ENCODE measurements at places on chromosomes 7 and 10. TPM values are rescaled to one million over a fixed set of nuclear protein-coding genes. Genes with fewer than 3 reads are reported as not detected.

Gene OPN1SW
- not detected for total RNA-seq

Gene ASB15
- total RNA-seq: not detected

Gene SORCS3
- total RNA-seq: not detected

Gene PODXL
- 0.59 TPM for total RNA-seq

Gene AZGP1
- 0.64 TPM for total RNA-seq

Gene LRRD1
- not detected for total RNA-seq

Gene AKR1C2
- 0.44 TPM for total RNA-seq

Gene ZDHHC16
- total RNA-seq: 30.5 TPM

Gene AKR1E2
- total RNA-seq: not detected

Gene ARHGEF35
- 9.7 TPM for total RNA-seq

Gene PNLIPRP3
- total RNA-seq: not detected

Gene ZNF33A
- total RNA-seq: 17.7 TPM

Gene BHLHA15
- 2.4 TPM for total RNA-seq

Gene C10orf53
- not detected for total RNA-seq

Gene NEBL
- total RNA-seq: 0.08 TPM

Gene TMEM225B
- total RNA-seq: 0.26 TPM

Gene VWC2
- total RNA-seq: not detected

Gene TRPV5
- not detected for total RNA-seq

GRCh38 chr10:97163181-97163580 lies 22.6 kb downstream of the SLIT1 start:
- no peak for DNase-seq

DNA sequence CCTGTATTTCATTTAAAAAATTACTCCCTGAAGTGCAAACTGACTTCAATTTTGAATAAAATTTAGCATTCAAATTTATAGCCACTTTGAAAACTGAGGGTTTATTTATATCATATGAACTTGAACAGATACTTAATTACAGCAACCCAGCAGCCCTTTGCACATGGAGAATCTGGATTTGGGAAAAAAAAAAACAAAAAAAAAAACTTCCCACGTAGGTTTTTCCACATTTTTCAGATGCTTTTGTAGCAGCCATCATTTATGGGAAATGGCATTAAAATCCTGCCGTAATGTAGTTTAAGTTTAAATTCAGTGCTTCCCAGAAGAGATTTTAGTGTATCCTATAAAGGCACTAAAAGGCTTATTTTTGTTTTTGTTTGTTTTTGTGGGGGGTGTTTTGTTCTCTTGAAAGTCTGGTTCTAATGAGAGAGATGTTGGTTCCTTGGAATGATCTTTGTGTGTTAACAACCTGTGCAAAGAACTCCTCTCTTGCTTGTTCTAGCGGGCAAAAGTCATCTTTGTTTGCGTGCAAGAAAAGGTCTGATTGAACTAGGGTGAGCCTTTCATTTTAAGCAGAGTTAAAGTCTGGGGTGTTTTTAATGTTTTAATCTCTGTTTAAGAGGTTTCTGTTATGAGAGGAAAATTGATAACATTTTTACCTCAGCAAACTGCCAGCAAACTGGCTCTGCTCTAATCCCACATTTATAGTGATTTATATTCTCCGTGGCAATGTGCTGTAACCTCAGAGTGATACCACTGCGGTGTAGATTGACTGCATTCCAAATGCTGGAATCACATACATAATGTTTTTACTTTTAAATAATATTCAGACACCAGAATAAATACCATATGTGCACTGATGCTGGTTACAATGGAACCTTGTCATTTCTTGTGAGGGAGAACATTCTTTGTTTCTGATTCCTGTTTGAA lies 105.5 kb downstream of the WNT2 start:
- DNase-seq: no peak

DNA sequence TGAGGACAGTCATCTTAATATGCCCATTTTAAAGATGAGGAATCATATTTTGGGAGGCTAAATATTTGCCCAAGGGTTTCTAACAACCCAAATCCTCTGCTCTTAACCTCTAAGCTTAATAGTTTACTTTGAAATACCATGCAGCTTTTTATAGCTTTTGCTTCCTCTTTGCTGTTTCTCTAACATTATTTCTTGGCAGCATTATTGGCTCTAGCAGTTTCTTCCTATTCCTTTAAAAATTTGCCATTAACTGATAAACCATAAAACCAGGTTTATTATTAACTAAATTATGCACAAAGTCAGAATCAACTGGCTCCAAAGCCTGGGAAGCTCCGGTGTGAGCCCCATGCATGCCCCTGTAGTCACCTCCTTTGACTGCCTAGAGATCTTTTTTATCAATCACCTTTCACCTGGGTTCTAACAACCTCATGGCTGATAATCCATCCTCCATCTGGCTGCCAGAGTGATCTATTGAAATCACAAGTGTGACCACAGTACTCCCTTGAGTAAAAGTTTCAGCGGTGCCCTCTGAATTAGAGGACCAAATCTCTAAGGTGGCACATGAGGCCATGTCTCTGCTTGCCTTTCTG lies 62.4 kb downstream of the ITGB8 start:
- peak; percentile 8 for DNase-seq

GRCh38 chr7:18900803-18901202 lies 216.6 kb downstream of the TWIST1 start:
- no peak for DNase-seq

DNA sequence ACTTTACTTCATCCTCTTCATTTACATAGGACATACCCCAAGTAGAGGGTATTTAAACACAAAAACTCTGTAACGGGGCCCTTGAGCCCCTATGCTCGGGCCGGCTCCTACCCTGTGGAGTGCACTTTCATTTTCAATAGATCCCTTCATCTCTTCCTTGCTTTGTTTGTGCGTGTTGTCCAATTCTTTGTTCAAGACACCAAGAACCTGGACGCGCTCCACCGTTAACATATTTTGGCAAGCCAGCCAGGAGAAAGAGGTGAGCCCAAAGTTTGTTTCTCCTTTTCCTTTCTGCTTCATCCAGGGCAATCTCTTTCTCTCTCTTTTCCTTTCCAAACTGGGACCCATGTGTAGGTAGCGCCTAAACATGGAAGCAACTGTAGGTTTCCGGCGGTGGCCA lies 26.0 kb upstream of the BNIP3 start:
- no peak for DNase-seq

- DNase-seq: no peak
Measured at GRCh38 chr10:31607481-31607880, 288.5 kb downstream of the ZEB1 start.

GRCh38 chr7:81449105-81449504 lies 320.7 kb downstream of the HGF start:
- no peak for DNase-seq

DNA sequence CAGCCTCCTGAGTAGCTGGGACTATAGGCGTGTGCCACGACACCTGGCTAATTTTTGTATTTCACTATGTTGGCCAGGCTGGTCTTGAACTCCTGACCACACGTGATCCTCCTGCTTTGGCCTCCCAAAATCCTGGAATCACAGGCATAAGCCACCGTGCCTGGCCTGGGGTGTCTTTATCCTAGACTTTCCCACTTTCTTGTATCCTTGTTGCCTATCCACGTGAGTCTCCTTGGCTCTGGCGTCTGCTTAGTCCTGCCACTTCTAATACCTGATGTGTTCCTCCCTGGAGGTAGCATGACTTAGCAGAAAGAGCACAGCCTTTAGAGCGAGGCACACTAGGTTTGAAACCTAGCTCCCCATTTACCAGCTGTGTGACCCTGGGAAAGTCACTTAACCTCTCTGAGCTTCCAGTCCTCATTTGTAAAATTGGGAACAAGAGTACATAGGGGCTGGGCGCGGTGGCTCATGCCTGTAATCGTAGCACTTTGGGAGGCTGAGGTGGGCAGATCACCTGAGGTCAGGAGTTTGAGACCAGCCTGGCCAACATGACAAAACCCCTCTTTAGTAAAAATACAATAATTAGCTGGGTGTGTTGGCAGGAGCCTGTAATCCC lies 344.6 kb downstream of the TYW1 start:
- DNase-seq: no peak

GRCh38 chr7:48299580-48300169 lies 128.4 kb downstream of the ABCA13 start:
- DNase-seq: peak; percentile 17

DNA sequence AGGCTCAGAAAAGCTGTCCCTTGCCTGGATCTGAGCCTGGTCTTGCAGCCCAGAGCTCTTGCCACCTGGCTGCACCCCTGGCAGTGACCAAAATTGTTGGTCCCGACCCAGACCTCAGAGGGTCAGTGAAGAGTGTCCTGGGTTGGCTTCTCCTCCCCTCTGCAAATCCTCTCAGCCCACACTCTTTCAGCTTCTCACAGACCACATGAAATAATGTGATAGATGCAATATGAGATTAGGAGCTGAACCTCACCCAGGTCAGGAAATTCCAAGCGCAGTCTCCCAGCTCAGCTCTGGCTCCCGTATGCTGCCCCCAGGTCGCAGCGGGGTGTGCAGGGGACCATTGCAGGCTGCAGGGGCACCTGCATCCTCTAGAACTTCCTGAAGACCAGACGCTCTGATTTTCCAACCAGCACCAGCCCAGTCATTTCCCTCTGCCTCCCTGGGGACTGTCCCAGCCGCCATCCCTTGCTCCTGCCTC lies 19.6 kb upstream of the RET start:
- DNase-seq: no peak

- no peak for DNase-seq
Measured at GRCh38 chr7:33217595-33217994, 88.2 kb downstream of the BBS9 start.

DNA sequence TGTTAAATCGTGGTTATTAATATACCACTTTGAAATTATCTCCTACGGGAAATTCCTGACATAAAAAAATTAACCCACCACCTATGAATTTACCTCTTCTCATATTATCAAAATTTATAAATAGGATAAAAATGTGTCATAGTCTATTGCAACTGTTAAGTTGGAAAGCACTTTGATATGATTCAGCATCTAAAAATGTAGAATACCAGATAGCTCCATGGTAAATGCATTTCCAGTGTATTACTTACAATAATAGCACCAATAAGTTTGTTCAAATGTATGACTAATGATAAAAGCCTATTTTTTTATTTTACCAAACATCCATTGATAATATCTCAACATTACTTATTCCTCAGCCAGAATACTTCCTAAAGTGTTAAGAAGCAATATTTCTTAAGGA lies 13.6 kb upstream of the KCND2 start:
- DNase-seq: no peak

GRCh38 chr10:5493691-5494090 lies 5.7 kb downstream of the CALML5 start:
- DNase-seq: no peak

GRCh38 chr10:3500408-3500856 lies 284.6 kb downstream of the KLF6 start:
- no peak for DNase-seq

- DNase-seq: peak; percentile 45
Measured at GRCh38 chr10:17232276-17232960, 4.4 kb downstream of the VIM start.

- DNase-seq: no peak
Measured at GRCh38 chr10:11261687-11262493, 244.2 kb downstream of the CELF2 start.

DNA sequence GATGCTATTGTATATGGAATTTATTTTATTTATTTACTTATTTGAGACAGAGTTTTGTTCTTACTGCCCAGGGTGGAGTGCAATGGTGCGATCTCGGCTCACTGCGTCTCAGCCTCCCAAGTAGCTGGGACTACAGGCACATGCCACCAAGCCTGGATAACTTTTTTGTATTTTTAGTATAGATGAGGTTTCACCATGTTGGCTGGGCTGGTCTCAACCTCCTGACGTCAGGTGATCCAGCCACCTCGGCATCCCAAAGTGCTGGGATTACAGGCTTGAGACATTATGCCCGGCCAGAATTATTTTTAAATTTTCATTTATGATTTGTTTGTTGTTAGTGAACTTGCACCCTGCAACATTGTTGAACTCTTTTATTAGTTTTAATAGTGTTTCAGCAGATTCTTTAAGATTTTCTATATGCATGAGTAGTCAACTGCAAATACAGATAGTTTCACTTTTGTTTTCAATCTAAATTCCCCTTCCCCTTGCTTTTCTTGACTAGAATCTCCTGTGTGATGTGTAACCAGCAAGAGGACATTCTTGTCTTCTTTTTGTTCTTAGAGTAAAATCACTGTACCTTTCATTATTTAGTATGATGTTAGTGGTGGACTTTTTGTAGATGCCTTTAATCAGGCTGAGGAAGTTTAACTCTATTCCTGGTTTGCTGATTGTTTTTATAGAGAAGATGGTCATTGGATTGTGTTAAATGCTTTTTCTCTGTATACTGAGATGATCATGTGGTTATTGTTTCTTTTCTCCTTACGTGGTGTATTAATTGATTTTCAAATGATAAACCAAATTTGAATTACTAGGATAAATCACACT lies 27.8 kb downstream of the ZNF33A start:
- peak; percentile 57 for DNase-seq

- no peak for DNase-seq
Measured at GRCh38 chr10:6721480-6721879, 141.4 kb upstream of the PRKCQ start.

DNA sequence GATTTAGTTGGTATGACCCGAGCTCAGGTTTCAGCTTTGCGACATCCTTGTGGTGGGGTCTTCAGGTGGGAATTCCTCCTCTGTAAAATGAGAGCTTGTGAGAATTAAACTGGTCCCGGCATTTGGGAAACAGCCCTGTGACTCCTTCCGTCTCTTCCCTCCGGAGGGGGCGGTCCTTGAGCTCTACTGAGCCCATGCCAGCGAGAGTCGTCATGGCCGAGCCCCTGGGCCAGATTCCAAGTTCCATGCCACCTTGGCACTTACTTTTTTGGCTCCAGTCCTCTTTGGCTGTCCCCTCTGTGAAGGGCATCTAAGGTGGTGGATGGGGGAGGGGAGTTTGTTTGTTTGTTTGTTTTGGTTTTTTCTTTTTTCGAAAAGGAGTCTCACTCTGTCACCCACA lies 47.6 kb downstream of the GTF2IRD1 start:
- no peak for DNase-seq

- DNase-seq: no peak
Measured at GRCh38 chr7:114874170-114874569, 47.7 kb upstream of the MDFIC start.

DNA sequence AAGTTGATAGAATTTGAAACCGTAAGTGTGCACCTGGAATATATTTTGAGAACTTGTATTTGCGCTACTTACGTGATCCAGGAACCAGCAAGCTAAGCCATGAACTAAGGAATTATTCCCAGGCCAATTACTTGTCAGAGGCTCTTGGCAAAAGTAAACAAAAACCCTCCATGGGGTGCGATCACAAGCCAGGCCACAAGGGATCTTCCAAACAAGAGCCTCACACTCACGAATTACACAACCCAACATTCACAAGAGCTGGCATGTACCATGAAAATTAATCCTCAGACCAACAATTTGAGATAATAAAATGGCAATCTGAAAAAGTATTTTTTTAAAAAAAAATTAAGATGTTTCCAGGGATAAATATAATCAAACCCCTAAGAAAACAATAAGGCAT lies 467.0 kb upstream of the AKR1E2 start:
- no peak for DNase-seq
